Ecto neural progenitor cell (in vitro differentiated cells): ENCODE measurements at places on chromosomes 4 and X.

GRCh38 chrX:53412446-53412845, 10.0 kb downstream of the SMC1A start:
- DNase-seq: no peak

DNA sequence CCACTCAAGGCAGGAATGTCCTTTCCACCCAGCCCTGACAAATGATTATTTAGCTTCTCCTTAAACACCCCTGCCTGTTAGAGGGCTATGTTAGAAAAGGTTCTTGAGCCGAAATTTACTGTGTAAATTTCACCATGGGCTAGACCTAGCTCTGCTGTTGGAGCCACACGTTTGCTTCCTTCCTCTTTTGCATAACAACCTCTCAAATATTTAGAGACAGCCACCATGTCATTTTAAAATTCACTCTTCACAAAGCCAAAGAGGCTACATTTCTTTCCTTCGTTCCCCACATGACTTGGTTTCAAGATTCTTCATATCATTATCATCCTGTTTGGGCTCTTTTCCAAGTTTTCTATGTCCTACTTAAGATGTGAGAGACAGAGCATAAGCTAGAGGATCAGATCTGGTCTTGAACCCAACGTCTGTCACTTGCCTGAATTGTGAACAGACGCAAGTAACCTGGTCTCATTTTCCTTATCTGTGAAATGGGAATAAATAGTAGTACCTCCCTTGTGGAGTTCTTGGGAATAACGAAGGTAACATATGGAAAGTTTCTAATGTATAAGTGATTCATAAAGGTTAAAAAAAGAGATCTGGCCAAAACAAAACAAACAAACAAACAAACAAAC, 6.7 kb downstream of the DOCK11 start:
- DNase-seq: no peak

DNA sequence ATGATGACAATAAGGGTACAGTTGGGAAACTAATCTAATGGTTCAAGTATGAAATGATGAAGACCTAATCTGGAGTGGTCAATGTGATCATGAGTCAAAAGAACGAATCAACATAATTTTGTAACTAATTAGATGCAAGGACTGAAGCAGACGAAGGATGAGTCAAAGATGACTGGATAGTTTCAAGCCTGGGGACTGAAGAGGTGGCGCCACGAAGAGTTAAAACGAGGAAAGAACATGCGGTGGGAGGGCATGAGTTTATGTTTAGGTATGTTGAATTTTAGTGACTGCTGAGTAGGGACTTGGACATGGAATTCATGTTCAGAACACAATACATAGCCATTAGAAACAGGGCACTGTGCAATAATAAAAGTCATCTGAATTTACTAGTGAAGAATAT, 221.5 kb upstream of the FAM241A start:
- no peak for DNase-seq

- DNase-seq: no peak
Measured at GRCh38 chr4:21046141-21046540, 345.9 kb downstream of the PACRGL start.

DNA sequence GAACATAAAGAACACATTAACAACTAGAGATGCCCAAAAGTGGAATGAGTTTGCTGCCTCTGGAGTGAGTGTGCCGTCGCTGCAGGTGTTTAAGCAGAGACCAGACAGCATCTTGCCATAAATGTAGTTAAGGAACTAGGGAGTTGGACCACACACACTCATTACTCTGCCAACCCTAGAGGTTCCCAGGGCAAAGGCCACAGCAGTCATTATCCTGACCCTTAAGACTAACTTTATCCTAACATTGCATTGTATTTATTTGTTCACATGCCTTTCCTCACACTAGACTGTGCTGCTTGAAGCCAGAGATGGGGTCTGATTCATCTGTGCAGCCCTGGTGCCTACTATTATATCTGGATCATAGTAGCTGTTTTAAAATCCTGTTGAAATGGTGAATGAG, 16.9 kb upstream of the PLA2G12A start:
- DNase-seq: no peak
